ENCODE measurements at places on chromosomes 2 and 18.

- DNase-seq, result no peak
Observed at GRCh38 chr2:70583091-70583490, 29.5 kb upstream of the TGFA start.

DNA sequence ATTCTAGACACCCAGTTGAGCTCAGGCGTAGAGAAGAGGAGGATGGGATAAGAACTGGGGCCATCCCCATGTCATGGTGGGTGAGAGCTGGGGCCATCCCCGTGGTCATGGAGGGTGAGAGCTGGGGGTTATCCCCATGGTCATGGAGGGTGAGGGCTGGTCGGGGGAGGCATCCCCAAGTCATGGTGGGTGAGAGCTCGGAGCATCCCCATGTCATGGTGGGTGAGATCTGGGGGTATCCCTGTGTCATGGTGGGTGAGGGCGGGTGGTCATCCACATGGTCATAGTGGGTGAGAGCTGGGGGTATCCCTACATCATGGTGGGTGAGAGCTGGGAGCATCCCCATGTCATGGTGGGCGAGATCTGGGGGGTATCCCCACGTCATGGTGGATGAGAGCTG lies 52.5 kb downstream of the IL1RL2 start:
- DNase-seq, result no peak

DNA sequence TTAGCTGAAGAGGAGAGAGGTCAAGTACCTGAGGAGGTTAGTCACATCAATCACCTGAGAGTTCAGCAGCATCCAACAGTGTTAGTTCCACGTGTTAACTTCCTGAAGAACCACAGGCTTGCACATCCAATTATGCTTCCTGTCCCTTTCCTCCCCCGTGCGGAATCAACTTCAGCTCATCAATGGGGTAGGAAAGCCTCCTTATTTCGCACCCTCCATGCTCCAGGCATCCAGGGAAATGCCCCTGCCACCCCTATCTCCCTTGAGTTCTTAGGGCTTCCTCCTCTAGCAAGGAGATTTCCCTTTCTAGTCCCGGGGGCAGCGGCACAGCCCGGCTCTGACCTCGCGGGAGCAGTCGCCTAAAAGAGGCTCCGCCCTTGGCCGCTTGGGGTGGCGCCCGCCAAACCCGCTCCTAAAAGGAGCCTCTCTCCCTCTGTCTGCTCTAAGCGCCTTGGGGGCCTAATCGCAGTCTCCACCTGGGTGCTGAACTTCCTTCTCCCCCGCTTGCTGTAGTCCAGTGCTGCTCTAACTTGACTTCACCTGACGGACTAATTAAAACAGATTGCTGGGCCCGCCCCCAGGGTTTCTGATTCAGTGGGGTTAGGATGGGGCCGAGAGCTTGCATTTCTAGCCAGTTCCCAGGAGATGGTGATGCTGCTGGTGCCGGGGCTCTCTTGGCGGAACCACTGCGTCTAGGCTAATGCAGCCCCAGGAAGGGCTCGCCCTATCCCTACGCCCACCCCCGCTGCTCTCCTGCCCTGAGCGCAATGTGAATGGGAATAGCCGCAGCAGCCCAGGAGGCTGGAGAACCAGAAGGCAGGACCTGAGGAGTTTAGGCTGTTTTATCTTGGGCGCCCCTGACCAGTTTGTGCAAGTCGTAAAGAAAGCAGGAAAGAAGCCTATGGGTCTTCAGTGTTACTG lies 3.4 kb upstream of the TET3 start:
- peak; percentile 46 for DNase-seq

DNA sequence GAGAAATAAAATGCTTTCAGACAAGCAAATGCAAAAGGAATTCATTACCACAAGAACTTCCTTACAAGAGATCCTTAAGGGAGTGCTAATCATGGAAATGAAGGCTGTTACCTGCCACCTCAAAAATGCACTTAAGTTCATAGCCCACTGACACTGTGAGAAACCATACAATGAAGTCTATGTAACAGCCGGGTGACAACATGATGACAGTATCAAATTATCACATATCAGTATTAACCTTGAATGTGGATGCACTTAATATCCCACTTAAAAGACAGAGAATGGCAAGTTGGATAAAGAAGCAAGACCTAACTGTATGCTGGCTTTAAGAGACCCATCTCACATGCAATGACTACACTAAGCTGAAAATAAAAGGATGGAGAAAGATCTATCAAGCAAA lies 403.4 kb upstream of the MC4R start:
- no peak for DNase-seq

- DNase-seq, result no peak
Observed at GRCh38 chr2:238296638-238297457, 8.4 kb upstream of the PER2 start.

GRCh38 chr2:238908960-238909951 lies 61.4 kb downstream of the TWIST2 start:
- DNase-seq, result no peak

DNA sequence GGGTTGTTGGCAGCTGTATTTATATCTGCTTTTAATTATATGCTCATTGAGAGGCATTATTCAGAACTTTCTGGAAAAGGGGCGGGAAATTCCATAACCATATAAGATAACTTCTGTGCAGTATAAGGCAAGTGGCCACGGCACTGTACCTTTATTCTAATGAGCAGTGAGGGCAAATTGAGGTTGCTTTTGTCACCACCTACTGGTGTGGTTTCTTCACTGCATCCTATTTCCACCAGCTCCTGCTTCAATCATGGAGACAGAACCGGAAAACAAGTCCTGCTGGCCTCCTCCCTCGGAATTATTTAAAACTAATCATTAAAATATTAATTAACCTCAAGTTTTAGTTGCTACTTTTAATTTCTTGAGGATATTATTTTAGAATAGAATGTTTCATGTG lies 759.4 kb downstream of the CBLN2 start:
- DNase-seq, result no peak

GRCh38 chr2:8558096-8558495 lies 123.8 kb upstream of the ID2 start:
- DNase-seq, result no peak

DNA sequence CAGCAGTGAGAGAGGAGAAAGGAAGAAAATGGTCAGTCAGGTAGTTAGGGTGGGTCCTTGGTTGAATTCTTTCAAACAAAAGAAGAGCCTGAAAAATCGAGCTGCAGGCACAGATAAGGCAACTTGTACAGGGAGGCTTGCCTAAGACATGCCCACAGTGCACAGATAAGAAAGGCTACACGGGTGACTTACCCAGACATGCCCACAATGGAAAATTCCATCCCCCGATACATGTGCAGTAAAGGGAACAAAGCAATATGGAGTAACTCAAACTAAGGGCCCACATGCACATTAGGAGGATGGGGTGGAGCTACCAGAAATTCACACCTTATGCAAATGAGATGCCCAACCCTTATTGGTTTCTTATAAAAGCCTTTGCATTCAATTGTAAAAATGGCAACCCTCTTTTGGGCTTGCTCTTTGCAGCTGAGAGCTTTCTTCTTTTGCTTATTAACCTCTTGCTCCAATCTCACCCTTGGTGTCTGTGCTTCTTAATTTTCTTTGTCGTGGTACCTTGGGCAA lies 110.3 kb upstream of the RMP24 start:
- no peak for DNase-seq
